ENCODE measurements at places on chromosomes 2 and 18.

- DNase-seq: no peak
Observed at GRCh38 chr2:3121601-3122000, 256.0 kb downstream of the EIPR1 start.

GRCh38 chr2:240998706-240998994 lies 232 bp downstream of the SNED1 start:
- peak; percentile 2 for DNase-seq

DNA sequence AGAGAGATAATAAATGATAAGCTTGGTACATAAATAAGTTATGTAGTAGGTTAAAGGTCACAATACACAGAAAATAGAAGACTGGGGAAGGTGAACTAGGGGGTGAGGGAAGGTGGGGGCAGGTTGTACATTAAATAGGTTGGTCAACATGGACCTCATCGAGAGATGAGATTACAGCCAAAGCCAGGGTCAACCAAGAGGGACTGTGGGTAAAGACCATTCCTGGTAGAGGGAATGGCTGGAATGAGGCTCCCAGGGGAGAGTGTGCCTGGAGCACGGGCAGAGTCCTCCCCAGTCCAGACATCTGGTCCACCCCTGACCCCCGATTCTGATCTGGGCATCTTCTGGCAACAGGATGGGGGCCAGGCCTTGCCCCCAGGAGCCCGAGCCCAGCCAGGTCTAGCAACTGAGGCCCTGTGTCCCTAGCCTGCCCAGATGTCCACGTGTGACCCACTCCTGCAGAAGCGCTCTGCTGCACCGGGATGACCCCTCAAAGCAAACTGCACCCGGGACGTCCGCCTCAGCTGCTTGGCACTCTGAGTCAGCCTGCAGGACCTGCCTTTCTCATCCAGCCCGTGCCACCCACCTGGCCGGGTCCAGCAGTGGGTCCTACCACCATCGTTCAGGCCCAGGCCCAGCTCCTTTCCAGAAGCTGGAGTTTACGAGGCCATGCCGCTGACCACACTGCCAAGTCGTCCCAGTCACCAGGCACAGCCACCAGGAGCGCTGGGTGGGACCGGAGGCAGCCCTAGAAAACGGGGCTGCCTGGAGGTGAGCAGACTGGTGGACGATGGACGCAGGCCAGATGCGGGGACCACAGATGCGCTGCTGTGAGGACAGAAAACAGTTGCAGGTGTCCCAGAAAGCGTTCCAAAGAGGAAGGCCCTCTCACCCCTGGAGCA lies 56.2 kb upstream of the ID2 start:
- no peak for DNase-seq

GRCh38 chr2:100895934-100896685 lies 76.2 kb downstream of the NPAS2 start:
- no peak for DNase-seq

DNA sequence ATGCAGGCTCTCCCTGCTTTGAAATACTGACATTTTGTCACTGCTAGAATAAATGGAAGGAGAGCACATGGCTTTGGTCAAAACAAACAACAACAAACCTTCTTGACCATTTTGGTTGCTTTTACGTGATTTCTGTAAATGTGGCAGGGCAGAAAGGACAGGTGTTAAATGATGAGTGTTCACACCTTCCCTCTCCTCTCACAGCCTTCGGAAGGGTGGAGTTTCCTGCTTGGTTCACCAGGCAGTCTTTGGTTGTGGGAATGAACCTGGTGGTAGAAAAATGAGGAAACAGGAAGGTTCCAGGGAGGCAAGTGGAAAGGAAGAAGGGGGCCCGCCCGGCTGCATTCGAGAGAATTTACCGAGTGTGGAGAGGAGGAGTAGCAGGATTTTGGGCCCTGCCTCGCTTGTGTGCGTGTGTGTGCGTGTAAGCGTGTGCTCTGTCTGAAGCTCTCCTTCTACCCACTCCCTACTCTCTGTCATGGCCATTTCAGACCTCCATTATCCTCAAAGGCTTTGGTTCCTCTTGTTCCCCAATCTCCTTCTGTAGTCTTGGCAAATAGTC lies 23.7 kb upstream of the SPP2 start:
- DNase-seq: no peak

DNA sequence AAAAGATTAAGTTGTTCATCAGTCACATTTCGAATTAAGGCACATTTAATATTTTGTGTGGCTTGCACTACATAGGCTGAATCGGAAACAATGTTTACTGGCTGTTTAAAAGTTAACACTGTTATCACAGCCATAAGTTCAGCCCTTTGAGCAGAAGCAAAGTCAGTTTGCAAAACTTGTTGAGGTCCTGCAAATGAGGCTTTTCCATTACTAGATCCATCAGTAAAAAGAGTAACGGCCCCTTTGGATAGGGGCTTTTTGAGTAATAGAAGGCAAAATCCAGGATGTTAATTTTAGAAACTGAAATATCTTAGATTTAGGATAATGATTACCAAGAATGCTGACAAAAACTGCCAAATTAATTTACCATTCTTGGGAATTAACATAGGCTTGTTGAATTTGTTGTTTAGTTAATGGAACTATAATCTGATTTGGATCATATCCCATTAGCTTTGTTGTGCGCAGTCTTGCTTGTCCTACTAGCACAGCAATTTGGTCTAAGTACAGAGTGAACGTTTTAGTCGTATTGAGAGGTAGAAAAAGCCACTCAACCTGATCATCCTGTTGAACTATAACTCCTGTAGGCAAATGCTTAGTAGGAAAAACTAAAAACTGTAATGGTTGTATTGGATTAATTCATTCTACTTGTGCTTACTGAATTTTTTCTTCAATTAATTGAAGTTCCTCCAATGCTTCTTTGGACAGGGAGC lies 13.9 kb upstream of the SUCLG1 start:
- no peak for DNase-seq

GRCh38 chr2:121099329-121100290 lies 185.4 kb downstream of the TFCP2L1 start:
- DNase-seq: no peak

DNA sequence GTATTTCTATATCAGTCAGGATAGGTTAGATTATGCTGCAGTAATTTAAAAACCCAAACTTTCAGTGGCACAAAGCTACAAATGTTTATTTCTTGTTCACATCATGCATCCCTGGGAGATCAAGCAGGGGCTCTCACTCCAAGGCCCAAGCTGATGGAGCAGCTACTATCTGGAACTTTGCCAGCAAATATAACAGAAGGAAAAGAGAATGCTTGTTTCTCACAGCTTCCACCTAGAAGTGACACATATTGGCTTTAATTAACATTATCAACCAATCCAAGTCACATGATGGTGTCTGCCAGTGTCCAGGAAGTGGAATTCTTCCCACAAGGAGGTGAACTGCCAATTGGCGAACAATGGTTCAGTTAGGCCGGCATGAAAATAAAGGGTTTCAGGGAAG lies 306.9 kb downstream of the BCL11A start:
- DNase-seq: no peak

DNA sequence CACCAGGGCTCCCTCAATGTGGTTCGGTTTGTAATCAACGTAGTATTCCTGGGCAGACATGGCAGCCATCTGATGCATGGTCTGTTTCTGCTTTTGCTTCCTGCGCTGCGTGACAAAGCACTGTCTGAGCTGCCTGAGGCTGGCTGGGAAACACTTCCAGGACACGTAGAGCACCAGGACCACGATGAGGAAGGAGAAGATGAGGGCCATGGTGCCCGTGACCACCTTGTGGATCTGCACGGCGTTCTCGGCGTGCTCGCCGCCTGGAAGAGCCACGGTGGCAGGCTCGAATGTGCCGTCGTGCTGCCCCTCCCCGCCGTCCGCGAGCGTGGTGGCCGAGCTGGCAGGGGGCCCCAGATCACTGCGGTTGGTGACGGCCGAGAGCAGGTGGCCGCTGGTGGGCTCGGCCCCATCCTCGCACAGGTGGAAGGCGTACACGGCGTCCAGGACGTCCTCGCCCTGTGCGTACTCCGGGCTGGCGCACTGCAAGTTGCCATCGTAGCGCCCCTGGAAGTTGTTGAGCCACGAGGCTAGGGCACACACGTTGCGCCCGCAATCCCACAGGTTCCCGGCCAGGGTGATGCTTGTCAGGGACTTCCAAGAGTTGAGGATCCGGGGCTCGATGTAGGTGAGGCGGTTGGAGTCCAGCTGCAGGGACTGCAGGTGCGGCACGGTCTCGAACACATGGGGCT lies 2.1 kb downstream of the LRRTM1 start:
- no peak for DNase-seq

GRCh38 chr2:20469595-20469994 lies 22.7 kb downstream of the RHOB start:
- DNase-seq: no peak

DNA sequence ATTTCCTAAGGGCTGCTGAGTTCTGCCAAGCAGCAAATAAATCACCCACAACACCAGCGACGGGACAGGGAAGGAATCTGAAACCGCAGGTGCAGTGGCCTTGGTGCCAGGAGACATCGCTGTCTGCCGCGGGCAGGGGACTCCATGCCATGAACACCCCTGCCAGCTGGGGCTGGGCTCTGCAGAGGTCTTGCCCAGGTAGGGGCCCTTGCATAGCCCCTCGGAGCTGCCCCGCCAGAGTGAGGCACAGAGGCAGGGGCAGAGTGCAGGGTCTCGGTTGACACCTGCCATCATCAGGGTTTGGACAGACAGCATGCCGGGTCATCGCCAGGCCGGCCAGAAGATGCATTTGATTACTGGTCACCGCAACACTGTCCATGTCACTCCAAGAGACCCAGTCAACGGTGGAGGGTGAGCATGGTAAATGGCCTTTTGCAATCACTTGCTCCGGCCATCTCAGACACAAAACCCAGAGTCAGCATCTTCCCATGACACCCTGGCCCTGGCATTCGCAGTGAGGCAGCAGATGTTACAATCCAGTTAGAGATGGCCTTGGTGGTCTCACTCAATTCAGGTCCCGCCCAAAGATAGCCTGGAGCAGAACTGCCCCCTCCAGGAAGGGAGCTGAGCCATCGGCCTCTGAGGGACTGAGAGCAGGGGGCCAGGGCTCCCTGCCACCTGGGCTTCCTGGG lies 255.4 kb downstream of the NDUFA10 start:
- DNase-seq: no peak

- no peak for DNase-seq
Observed at GRCh38 chr2:1487758-1488157, 74.5 kb downstream of the TPO start.

Measured in activated gamma-delta T cell treated with Interleukin-2 at 50 U/mL for 16 hours (primary cell).